ENCODE measurements at places on chromosomes 6 and 20.

GRCh38 chr6:133955582-133956415 is 2.8 kb downstream of the TBPL1 start:
- no peak for DNase-seq

- DNase-seq: no peak
Measured at GRCh38 chr6:53461041-53461656, 83.8 kb downstream of the GCLC start.

- no peak for DNase-seq
Measured at GRCh38 chr6:133551436-133551835, 310.3 kb downstream of the EYA4 start.

DNA sequence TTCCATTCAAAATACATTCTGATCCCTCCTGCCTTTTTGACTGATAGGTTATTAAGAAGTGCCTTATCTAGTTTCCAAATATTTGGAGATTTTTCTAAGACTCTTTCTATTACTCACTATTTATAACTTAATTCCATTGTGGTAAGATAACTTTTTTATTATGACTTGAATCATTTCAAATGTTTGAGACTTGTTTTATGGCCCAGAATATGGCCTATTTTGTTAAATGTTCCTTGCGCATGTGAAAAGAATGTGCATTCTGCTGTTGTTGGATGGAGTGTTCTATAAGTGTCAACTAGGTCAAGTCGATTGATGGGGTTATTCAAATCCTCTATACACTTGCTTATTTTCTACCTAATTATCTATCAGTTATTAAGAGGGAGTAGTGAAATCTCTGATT is 13.1 kb upstream of the TCP11 start:
- no peak for DNase-seq

GRCh38 chr6:127058027-127058426 is 60.4 kb upstream of the RSPO3 start:
- DNase-seq: no peak

DNA sequence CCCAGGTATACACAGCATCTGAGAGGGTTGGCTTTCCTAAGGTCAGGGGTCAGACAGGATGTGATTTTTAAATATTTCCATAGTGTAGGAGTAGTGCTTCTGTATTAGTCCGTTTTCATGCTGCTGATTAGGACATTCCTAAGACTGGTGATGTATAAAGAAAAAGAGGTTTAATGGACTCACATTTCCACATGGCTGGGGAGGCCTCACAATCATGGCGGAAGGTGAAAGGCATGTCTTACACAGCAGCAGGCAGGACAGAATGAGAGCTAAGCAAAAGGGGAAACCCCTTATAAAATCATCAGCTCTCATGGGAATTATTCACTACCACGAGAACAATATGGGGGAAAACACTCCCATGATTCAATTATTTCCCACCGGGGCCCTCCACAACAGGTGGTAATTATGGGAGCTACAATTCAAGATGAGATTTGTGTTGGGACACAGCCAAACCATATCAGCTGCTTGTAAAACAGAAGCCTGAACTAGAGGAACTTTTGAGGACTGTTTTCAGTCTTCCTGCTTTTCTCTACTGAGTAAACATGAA is 91.0 kb upstream of the MEI4 start:
- DNase-seq: no peak

- DNase-seq: no peak
Measured at GRCh38 chr20:42173440-42173839, 555.3 kb upstream of the CHD6 start.

DNA sequence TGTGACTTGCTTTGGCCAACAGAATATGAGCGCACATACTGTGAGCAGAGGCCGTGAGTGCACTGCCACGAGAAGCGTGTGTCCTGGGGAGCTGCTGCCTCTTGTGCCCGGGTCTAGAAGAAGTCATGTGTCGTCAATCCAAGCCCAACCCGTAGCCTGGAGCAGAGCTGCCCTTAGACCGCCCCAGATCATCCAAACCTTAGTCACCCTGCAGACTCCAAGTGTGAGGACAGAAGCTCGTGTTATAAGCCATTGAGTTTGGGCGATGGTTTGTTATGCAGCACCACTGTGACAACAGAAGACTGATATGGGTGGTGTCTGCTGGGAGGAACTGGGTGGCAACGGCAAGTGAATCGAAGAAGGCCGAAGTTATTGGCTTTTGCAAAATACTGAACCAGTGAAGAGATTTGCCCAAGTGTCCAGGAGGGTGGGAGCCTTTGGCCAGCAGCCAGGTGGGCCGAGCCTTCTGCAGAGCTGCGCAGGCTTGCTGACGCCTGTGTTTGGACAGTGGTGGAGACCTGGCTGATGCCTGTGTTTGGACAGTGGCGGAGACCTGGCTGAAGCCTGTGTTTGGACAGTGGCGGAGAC is 101.3 kb upstream of the SULF2 start:
- peak; percentile 60 for DNase-seq

- DNase-seq: no peak
Measured at GRCh38 chr6:123519189-123519505, 117.6 kb downstream of the TRDN start.

DNA sequence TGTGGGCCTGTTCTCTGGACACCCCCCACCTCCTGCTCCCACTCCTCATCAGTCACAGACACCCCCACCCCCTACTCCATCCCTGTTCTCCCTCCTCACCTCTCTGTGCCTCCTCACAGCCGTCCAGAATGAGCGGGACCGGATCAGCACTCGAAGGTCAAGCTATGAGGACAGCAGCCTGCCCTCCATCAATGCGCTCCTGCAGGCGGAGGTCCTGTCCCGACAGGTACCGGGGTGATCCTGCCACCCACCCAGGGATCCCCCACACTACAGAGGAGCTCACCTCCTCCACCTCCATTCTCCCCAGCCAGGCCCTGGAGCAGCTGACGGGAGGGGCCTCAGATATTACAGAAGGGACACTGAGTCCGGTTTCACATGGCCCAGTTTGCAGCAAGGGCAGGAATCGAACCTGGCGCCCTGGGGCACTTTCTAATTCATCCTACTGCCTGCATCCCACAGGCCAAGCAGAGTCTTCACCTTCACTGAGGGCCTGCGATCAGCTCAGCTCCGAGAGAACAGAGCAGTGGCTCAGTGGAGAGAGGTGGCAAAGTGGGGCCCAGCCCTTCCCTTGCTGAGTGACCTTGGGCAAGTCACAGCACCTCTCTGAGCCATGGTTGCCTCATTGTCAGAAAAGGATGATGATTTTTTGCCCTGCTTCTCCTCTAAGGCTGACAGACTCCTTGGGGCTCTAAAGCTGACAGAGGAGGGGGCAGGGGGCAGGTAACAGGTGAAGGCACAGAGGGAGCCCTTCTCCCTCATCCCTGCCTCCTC is 58.3 kb downstream of the HNF4A start:
- no peak for DNase-seq

DNA sequence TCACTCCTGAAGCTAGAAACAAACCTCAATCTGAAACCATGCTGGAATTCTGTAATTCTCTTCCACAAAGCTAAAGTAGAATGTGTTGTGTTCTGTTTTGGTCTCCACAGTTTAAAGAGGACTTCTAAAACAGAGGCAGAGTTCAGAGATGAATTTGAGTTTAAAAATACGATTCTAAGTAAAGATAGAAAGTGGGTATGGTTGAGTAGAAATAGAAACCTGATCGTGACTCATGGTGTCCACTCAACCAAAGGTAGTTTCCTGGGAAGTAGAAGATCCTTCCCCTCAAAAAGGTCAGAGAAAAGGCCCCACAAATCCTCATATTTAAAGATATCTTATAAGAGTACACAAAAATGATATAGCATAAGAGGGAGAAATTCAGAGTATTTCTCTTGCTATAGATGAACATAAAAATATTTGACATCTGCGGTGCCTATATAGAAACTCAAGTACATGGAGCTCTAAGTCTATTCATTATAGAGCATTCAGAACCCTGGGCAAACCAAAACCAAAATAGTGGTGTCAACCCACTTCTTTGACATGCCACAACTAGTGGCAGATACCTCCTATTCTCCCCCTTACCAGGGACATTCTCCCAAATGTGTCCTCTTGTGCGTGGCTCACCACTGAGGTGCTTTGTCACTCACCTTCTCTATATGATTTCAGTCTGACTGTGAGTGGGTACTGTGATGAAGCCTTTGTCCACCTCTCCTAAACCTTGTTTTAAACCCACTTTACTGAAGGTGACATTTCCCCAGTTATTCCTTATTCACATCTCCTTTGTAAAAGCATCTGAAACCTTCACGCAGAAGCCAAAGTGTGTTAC is 84.5 kb downstream of the PLCB1 start:
- DNase-seq: no peak
